ENCODE measurements at places on chromosomes 12 and 14. TPM values are rescaled to one million over a fixed set of nuclear protein-coding genes. Genes with fewer than 3 reads are reported as not detected.

- DNase-seq: no peak
Observed at GRCh38 chr12:27672051-27672450, 24.2 kb upstream of the REP15 start.

SERPINA1 gene
- not detected for total RNA-seq

RNF41 gene
- 43.7 TPM for total RNA-seq

PLEKHH1 gene
- not detected for total RNA-seq

DNA sequence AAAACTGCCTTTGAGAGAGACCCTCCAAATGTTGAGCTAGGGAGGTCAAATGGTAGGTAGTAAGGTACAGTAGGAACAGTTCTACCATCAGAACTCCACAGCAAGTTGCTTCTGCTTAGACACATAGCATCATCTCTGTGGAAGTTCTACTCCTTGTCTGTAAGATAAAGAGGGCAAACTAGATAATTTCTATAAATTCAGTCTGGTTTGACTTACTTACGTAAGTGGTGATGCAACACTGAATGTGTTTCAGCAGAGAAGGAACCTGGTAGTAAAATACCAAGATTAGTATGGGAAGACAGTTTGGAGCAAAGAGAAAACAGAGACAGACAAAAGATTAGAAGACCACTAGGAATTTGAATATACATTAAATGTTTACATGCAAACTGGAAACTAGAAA is 42.0 kb downstream of the KITLG start:
- no peak for DNase-seq

DNA sequence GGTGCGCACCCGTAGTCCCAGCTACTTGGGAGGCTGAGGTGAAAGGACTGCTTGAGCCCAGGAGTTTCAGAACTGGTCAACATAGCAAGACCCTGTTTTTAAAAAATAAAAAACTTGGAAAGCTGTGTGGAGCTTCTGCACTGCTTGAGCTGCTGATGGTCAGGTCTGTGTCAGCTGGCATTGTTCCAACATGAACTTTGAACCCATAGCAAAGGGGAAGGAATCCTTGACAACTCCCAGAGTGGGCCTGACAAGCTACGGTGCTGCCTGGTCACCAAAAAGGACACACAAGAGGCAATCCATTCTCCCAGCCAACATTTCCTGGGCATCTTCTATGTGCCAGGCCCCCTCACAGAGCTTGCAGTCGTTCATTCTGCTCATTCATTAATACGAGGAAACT is 16.4 kb upstream of the LTBP2 start:
- no peak for DNase-seq

CDK2 gene
- 81.4 TPM for total RNA-seq

DNA sequence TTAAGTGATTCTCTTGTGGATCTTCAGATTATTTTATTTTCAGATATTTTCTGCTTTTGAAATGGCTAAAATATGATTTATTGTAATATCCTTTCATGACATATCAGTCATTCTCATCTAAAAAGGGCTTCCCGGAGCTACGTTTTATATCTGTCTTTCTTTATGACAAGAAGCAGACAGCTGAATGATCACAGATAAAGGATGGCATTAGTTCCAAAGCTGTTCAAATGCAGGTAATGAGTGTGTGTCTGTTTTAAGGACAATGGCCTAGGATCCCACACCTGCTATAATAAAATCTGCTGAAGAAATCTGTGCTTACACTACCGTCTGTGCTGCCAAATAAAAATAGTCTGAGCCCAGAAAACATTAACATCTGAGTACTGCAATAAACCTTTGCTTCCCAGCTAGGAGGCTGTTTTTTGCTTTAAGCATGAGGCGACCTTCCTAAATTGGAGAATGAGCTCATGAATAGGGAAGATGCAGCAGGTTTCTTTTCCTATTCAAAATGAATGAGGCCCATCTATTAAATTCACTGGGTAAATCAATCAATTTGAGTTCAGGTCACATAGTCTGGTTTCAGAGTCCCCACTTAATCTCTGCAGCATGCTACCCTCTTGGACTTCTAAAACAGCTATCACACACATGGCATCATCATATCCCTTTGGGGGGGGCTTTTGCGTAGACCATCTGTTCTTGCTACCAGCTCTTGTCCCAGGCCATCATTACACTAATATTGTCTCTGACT is 498.5 kb downstream of the NELL2 start:
- no peak for DNase-seq

- peak; percentile 13 for DNase-seq
Observed at GRCh38 chr14:63039866-63040265, 5.4 kb downstream of the KCNH5 start.

- DNase-seq: peak; percentile 62
Observed at GRCh38 chr14:96100161-96101064, 61.3 kb downstream of the C14orf132 start.

TAS2R7 gene
- total RNA-seq: not detected

- DNase-seq: no peak
Observed at GRCh38 chr12:44709166-44709565, 166.9 kb downstream of the NELL2 start.

DNA sequence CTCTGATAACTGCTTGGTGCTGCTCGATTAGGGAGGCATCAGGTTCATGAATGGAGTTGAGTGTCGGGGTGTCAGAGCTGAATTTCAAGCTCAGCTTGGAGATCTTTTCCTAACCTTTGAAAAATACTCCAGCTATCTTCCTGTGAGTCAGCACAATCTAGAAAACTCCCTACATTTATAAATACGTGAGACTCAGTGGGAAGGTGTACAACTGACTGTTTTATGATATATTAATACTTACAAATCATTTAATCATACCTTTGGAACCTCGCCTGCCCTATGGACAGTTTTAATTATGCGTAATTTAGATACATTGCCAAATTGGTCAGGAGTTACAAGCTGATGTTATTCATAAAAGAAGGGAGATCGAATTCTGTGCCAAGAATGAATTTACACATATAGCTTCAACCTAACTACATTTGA is 961 bp downstream of the CMAS start:
- no peak for DNase-seq

SDR9C7 gene
- total RNA-seq: not detected

GSC gene
- not detected for total RNA-seq

DNA sequence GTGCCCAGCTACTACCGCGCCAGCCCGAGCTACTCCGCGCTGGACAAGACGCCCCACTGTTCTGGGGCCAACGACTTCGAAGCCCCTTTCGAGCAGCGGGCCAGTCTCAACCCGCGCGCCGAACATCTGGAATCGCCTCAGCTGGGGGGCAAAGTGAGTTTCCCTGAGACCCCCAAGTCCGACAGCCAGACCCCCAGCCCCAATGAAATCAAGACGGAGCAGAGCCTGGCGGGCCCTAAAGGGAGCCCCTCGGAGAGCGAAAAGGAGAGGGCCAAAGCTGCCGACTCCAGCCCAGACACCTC is 697 bp downstream of the HOXC10 start:
- DNase-seq: no peak

DNA sequence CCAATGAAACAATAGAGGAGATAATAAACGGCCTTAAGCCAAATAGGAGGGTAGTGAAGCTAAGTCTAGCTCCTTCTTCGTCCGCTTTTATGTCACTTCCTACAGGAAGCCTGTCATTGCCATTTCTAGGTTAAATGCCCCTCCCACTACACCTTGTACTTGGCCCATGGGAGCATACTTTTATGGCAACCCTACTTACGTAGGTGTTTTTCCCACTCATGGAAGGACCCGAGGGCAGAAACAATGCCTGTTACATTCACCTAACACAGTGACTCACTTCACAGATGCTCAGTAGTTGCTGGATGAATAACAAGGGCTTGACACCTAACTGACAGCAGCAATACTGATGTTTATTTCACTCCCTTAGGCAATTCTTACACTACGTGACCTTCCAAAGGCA is 44.5 kb downstream of the ALKBH1 start:
- no peak for DNase-seq

E2F7 gene
- 16.7 TPM for total RNA-seq

DNA sequence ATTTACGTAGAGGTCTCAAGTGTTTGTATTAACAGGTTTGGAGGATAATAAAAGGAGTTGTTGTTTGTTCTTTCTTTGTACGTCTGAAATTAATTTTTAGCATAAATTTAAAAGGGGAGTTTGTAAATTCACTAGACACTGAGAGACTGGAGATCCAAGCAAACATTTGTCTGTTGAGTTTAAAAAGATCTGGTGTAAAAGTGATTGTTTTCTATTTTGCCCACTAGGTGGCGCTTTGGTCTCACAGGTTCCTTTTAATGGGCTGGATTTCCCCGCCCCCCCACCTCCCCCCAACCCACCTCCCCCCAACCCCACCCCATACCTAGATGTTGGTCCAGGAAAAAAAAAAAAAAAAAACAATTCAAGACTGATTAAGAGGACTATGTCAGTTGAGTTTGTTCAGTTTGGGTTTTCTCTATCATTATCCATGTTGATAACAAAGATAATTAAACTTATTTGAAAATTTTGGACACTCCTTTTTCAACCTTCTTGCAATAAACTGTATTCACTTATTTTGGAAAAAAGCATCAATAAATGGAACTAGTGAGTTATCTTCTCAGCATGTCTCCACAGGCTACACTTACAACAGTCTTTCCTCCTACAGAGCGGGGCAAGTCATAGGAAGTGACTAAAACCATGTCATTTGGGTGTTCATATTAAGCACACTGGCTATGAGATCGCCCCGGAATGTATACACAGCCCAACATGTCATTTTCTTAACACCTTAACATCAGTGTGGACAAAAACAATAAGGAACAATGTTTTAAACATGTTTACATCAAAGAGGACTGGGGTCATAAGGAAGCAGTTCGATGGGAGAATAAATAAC is 841.1 kb downstream of the NRXN3 start:
- peak; percentile 44 for DNase-seq

DNA sequence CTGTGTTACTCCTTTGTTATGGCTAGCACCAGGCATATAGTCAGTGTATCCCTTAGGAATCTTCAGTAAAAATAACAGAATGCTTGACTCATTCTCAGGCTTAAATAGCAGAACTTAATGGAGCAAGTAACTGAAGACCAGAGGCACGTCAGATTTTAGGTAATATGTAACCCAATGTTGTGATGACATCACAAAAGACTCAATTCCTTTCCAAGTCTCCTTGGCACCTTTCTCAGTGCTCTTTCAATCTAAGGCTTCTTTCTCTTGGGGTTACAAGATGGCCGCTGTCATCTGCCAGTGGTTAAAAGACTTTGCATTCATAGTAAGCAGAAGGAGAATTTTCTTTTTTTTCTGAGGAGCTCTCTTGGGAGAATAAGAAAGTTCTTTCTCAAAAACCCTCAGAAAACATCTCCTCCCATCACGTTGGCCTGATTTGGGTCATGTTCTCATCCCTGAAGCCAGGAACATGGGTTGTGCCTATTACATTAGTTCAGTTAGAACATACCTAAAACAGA is 33.4 kb upstream of the DCN start:
- no peak for DNase-seq

DNA sequence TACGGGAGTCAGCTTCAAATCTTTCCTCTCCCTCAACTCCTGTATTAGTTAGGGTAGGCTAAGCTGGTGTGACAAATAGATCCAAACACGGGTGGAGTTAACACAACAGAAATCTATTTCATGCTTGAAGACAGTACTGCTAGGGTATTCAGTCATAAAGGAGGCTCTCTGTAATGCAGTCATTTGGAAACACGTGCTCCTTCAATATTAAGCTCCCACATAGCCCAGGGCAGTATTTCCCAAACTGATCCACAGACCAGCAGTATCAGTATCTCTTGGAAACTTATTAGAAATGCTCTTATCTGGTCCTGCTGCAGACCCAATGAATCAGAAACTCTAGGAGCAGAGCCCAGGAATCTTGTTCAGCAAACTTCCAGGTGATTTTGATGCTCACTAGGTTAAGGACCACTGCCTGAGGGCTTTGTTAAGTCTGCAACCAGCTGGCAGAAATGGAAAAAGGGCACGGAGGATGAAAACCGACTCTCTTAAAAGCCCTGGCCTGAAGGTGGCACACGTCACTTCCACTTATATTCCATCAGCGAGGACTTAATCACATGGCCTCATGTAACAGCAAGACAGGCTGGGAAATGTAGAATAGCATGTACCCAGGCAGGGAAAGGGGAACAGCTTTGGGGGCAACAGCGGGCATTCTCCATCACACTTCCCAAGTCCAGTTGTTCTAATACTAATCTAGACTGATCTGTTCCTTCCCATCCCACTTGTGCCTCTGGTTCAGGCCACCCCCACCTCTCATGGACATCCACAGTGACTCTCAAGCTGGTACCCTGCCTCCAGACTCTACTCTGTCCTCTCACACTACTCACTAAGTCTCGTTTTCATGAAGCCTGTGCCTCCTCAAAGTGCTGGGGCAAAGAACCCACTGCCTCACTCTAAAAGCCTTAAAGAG is 38.2 kb upstream of the RIC8B start:
- peak; percentile 60 for DNase-seq

DNA sequence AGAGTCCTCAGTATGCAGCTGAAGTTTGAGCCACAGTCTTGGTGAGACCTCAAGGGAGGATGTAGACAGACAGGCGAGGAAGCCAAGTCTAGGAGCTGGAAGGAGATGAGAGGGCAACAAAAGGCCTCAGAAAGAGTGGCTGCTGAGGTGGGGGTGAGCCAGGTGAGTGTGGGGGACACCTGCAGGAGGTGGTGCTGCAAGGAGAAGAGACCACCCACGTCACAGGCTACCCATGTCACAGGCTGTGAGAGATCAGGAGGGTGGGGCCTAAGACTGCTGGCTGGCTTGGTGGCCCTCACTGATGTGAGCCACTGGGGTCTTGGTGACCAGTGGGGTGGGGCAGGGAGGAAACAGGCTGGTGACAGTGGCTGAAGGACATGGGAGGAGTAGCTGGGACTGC is 97.3 kb downstream of the KIF26A start:
- DNase-seq: no peak

PTCSC3 gene
- total RNA-seq: not detected

DNA sequence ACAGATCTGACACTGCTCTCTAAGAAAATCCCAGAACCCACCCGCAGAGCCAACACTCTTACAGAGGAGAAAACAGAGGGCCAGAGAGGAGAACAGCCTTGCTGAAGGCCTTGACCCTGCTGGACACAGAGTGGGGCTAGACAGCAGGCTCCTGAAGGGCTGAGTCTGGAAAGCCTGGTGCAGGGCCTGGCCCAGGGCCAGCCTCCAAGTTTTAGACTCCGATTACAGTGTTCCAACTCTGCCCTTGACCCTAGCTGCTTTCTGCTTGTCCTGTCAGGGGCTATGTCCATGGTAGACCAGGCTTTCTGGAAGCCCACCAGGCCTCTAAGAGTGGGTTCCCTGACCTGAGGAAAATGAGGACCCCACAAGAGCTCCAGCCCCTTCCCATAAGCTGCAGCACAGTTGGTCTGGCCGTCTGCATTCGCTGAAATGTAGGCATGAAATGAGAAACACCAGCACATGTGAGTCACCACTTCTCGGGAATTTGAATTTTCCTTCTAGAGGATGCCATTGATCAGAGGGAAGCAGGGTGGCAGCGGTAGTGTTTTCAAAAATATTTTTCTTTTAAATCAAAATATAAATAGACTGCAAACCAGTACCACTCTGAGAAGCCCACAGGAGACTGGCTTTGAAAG is 154.4 kb downstream of the CALM1 start:
- DNase-seq: no peak

- DNase-seq: peak; percentile 85
Observed at GRCh38 chr12:92570056-92570753, 132.6 kb upstream of the PLEKHG7 start.

DNA sequence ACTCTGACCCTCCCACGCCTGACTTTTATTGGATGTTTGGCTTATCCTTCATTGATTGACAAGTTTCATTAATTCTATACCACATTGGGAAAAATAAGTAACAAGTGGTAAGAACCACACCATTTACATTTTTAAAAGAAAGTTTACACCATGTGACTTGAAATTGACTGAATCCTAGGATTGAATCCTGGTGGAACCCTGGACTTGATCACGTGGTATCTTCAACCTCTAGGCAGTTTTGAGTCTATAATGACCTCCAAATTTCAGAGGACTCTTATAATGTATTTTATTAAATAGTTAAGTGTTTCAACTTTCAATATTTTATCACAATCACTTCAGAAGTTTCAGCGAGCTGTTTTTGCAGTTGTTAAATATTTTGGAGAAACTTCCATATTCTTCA is 172.0 kb downstream of the SLC6A15 start:
- DNase-seq: no peak

Measured in OCI-LY7 (cell line).